ENCODE measurements at places on chromosomes 5 and 9.

DNA sequence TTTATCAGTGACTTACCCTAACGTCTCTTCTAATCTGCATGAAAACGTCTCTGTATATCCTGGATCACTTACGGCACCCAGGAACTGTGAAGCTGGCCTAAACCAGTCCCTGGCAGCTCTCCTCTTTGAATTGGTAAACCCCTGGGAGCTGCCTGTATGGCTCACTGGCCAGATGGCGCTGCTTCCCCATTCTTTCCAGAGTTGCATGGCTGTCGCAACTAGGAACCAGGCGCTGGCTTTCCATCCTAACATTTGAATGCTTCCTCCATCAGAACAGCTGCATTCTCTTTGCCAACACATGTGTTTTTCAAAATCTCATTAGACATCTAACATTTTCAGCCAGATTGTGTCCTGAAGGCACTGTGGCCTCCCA lies 8.0 kb upstream of the PCA3 start:
- no peak for DNase-seq

DNA sequence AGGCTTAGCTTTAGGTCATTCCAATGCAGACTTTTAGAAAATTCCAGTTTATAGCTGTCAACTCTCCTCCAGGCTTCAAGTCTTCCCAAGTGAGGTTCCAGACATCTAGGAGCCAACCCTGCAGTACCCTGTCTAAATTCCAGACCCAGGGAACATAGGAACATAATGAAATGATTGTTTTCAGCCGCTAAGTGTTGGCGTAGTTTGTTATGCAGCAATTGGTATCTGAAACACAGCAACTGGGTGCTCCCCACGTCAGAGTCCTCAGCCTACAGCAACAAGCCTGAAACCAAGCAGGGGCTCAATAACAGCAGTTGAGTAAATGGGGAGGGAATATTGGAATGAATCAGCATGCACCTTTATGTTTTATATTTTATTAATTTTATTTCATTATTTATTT lies 66.8 kb downstream of the BOD1 start:
- DNase-seq = no peak

DNA sequence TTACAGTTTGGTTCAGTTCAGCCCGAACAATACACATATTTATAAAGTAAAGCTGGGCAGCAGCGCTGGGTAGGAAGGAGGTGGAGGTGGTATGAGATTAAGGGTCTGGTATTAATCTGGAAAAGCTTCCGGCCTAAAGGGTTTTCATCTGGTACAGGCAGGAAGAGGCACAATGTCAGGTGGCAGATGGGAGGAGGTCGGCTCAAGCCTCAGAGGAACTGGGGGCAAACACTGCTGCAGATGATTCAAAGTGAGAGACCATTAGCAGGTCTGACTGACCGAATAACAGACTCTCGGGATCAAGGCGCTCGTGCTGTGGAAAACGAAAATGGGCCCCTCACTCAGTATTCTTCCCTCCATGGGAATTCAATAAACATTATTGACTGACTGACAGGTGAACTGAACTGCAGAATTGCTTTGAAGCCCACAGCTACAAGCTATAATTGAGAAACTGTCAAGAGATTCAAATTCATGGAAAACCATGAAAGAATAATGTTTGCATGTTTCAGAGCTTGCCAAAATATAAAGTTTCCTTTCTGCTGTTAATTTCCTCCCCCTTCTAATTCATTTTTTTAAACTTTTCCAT lies 75.3 kb downstream of the TMEM167A start:
- DNase-seq = no peak

- no peak for DNase-seq
These were observed 49.5 kb downstream of the RCL1 start for GRCh38 chr9:4842213-4842612.

GRCh38 chr5:177508837-177509236 lies 789 bp downstream of the DOK3 start:
- no peak for DNase-seq

DNA sequence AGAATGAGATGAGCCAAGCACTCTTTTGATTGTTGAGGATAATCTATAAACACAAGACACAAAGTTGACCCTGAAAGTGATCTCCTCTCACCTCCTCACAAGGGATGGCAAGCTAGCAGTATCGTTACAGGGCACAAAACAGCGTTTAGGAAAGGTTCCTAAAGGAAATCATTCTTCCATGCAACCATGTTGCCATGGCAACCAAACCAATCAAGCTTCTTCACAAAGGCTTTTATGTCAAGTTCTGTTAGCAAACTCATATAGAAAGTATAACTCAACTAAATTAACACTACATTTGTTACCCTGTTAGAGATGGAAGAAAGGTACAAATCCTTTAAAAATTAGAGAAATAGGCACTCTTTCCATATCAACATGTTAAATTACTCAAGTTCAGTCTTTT lies 1016.8 kb upstream of the DMAC1 start:
- no peak for DNase-seq

All from T-helper 1 cell (primary cell).